Hindlimb muscle (tissue), 1 donor: ENCODE measurements at places on chromosomes 3 and 15.

DNA sequence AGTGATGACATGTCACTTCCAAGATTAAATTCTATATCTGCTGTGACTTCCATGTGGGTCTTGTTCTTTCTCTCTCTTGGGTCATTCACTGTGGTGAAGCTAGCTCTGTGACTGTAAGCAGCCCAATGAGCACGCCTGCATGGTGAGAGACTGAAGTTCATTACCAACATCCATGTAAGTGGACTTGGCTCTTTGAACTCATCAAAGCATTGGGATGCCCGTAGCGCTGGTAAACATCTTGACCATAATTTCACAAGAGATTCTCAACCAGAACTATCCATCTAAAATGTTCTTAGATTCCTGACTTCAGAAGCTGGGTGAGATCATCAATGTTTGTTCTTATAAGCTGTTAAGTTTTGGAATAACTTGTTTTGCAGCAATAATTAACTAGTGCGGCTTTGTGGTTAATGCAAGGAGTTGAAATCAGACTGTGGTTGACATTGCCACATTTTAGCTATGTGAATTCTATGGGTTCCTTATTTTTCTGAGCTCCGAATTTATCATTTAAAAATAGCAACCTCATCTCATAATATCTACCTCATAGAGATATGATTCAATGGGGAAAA, 31.6 kb upstream of the LRRC3B start:
- DNase-seq = no peak

DNA sequence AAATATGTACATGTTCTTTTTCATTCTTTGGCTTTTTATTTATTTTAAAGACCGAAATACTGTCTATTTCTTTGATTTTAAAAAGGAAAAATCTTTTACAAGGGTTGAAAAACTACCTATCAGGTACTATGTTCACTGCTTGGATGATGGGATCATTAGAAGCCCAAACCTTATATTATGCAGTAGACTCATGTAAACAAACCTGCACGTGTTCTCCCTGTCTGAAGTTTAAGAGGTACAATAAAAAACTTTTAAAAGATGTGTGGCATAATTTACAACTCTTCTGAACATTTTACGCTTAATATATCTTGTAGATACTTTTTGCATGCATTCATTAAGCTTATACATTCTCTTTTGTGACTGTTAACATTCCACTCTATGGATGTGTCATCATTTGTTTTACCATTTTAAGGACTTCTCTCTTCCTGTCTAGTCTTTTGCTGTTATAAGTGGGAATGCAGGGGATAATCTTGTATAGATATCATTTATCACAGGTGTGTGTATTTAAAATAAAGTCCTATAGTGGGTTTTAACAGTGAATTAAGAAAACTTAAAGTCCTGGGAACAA, 6.2 kb downstream of the MGA start:
- no peak for DNase-seq

DNA sequence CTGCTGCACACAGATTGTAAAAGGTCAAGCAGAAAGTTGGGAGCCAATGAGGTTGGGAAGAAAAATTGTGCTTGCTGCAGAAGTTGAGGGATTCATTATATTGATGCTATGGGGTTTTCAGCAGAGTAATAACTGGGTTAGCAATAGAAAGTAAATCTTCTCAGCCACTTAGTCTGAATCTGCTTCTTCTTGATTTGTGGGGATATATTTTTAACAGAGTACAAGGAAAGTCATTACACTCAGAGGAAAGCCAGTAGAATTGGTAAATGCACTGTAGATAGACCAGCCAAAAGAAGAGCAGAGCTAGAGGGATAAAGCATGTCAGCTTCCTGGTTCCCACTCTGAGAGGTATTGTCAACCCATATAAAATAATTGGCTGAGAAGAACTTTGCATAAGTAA, 663.6 kb downstream of the NLGN1 start:
- DNase-seq = no peak

DNA sequence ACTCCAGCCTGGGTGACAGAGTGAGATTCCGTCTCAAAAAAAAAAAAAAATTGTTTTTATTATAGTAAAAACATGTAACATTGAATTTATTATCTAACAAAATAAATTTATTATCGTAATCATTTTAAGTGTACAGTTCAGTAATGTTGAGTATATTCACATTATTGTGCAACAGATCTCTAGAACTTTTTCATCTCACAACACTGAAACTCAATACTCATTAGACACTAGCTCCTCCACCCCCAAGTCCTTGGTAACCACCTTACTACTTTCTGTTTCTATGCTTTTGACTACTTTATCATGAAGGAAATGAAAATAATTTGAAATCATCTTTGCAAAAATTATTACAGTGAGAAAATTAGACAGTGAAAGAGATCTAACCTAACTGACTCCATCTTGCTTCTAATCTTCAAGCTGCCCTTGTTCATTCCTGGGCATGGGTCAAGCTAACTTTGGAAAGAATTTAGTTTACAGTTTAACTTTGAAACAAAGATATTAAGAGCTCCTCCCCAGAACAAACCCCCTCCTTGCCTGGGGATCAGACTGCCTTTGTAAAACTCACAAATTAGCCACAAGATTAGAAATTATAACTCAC, 15.0 kb upstream of the FYCO1 start:
- no peak for DNase-seq

GRCh38 chr3:110519071-110519470, 552.5 kb upstream of the NECTIN3 start:
- peak; percentile 34 for DNase-seq

DNA sequence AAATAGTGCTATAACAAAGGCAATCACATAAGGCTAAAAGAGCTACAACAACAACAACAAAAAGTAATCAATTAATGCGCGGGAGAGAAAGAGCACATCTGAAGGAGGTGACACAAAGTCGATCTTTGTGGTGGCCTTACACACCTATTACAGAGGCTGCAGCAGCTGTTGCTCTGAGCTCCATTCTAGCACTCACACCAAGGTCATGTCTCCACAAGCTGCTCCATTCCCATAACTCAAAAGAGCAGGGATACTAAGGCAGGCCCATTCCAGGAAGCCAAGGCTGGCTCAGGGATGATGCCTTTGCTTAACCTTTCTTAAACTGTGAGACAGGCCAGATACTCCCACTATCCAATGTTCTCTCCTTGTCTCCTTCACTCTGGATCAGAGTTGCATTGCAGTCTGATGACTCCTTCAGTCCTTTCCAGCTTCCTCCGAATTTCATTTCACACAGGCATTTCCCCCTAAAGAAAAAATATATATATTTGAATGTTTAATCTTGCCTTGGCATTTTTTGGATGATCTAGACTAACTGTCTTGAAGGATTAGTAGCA, 52.7 kb downstream of the SNTN start:
- DNase-seq = no peak

DNA sequence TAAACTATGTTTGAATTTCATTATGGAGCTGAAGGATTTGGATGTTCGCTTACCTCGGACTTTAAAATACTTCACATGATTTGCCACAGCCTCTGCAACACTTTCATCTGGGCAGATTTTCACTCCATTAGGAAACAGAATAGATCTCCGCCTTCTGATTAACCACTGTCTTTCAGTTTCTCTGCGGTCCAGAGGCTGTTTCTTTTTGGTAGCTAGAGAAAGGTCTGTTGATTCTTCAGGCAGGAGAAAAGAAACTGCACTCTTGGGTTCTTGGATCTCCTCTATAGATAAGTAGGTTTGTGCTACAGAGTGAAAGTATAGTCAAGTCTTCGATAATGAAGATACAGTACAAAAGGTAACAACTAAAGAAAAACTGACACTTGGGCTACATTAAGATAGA, 844 bp downstream of the IMPG2 start:
- DNase-seq = no peak

GRCh38 chr3:197791113-197791891, at the start of gene LRCH3:
TSS of gene LRCH3 (plus strand) at chr3:197791254. CDS start at chr3:197791279, 25 bp downstream.
- peak; percentile 88 for DNase-seq

DNA sequence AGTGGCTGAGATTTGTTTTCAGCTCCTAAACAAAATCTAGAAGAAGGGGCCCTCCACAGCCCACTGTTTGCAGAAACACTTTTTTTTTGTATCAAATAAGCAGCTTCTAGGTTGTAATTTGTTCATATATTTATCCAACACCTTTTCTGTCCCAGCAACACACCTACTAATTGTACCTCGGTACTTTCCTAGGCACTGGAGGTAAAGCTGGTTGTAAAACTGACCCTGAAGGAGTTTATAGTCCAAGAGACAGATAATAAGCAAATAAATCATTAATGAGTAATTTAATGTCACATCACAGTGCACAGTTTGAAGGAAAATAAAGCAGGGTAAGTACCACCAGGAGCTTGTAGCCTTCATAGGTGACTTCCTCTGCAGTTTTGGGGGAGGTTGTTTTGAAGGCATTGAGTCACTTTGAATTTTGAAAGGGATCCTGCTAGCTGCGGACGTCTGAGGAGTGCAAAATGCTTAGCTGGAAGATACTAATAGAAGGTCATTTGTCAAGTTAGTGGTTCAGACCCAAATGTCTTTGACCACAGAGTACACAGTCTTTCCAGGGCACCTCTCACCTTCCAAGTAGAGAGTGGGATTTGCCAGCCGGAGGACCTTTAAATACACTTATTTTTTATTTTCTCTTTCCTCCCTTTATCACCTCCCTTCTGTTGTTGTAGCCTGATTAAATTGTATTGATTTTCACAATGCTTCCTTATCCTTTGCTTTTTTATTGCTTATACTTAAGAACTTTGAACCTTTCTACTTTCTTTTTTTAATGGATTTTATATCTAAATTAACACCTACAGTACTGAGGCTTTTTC, 53.8 kb downstream of the CMSS1 start:
- DNase-seq = no peak

GRCh38 chr15:43299884-43300283, 30.5 kb downstream of the LCMT2 start:
- no peak for DNase-seq

- peak; percentile 9 for DNase-seq
These were observed 108.7 kb downstream of the SLMAP start for GRCh38 chr3:57864853-57865252.

- DNase-seq = no peak
These were observed 359.3 kb downstream of the IGSF11 start for GRCh38 chr3:118675305-118675704.

DNA sequence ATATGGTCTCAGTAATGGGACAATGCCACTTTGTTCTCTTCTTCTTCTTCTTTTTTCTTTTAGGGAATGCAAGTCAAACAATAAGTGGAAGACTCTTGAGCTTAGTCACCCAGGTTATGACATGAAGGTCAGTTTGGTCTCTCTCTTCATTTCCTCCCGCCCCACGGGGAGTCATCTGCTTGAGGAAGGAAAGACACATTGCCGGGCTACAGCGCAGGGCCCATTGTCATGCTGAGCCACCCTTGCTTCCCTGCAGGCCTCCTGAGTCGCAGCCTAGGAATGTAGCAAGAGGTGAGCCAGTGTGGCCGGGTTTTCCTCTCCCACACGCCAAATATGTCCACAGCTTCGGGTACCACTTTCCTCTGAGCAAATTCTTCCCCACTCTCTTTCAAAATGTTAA, 47.6 kb downstream of the RAP2B start:
- DNase-seq = no peak

- no peak for DNase-seq
These were observed 97.8 kb downstream of the SST start for GRCh38 chr3:187572441-187572840.

GRCh38 chr3:100274361-100274760, 13.6 kb downstream of the TBC1D23 start:
- DNase-seq = no peak

DNA sequence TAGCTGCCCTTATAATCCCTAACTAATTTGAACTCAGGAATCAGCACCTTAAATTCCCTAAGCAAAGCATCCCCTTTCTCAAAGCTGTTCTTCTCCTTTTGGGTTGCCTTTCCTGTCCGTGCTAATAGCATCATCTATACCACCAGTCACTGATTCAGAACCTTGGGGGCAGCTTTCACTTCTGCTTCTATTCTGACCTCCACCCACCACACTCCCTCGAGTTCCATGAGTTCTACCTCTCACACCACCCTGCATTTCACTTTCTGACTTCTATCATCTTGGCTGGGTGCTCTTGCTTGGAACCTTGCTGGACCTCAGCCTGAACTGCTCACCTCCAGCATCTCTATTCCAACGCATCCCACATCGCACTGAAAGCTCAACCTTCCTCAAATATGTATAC, 55.4 kb upstream of the KCNMB2 start:
- no peak for DNase-seq

DNA sequence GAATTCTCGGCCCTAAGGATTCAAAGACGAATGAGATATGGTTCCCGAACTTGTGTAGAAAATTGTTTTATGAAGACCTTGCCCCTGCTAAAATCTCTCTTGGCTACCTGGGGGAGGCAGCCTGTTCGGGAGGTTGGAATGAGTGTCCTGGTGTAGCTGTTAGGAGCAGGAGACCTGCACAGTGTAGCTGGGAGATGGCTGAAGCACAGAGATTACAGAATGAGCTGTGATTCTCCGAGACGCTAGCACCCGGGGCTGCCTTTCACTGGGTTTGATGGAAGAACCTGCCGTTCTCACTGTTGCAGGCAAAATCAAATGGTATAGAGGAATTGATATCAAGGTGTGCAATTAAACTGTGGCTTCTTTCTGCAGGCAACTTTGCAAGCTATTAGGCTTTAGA, 68.0 kb downstream of the TRAK1 start:
- DNase-seq = no peak

DNA sequence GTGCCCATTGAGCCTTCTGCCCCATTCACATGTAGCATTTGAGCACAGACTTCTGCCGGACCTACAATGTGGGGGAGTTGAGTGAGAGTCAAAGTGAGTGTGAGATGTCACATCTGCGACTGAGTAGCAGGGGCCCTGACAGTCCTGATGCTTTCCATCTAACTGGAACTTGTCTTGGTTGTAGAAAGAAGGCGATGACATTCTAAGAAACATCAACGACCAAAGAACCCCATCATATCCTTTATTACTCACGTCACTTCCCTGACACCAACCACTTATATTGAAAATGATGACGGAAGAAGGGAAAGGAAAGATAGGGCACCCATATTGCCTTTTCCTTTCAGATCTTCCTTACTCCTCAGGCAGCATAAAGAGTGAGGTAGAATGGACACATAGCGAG, 30.5 kb downstream of the SMAD3 start:
- DNase-seq = no peak
